HCEC 1CT (cell line): ENCODE measurements at places on chromosomes 2 and 18.

GRCh38 chr2:109128616-109129355 is at the start of gene SH3RF3:
SH3RF3 (plus strand) TSS chr2:109129205.
- peak; percentile 39 for DNase-seq

- no peak for DNase-seq
Observed at GRCh38 chr18:58194028-58194427, 150.0 kb downstream of the NEDD4L start.

DNA sequence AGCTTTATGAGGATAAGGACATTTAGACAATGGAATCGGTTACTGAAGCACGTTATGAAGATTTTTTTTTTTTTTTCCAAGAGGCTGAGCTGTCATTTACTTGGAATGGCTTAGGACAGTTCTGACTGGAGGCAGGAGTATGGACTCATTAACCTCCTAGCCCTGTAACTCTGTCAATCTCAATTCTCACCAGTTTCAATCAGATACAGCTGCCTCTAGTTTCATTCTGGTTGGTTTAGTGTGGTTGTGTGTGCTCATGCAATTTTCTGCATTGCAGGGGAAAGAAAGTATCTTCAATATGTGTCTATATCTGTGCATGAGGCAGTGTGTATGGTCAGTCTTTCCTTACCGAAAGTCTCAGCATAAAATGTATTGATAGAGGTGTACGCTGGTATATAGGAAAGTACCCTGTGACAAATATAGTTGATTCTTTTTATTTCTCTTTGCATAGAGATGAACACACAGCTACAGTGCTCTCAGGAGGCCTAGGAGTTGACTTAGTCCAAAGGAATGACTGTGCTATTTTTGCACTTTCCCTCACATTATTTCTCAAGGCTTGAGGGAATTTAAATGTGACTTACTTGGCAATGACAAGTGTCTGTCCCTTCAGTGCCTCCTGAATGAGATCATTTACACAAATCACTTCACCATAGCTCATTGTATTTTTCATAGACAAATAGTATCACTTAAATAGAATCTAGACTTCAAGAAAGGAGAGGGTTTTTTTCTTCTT is 50.5 kb upstream of the GRB14 start:
- no peak for DNase-seq

DNA sequence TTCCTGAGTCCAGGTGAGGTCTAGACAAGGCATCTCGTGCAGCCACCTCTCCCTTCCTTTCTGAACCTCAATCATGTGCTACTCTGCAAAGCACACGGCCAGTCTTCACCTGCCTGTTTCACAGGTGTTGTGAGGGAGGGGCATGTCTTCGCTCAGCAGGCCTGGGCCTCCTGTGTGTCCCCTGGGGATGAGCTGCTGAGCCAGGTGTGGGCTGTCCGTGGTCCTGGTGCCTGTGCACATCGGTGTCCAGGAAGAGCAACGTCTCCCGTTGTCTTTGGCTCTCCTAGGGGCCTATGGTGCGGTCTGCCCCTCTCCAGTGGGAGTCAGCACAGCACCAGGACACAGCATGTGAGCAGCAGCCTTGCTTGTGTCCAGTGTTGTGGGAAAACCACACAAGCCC is 16.7 kb downstream of the ARHGEF4 start:
- no peak for DNase-seq

DNA sequence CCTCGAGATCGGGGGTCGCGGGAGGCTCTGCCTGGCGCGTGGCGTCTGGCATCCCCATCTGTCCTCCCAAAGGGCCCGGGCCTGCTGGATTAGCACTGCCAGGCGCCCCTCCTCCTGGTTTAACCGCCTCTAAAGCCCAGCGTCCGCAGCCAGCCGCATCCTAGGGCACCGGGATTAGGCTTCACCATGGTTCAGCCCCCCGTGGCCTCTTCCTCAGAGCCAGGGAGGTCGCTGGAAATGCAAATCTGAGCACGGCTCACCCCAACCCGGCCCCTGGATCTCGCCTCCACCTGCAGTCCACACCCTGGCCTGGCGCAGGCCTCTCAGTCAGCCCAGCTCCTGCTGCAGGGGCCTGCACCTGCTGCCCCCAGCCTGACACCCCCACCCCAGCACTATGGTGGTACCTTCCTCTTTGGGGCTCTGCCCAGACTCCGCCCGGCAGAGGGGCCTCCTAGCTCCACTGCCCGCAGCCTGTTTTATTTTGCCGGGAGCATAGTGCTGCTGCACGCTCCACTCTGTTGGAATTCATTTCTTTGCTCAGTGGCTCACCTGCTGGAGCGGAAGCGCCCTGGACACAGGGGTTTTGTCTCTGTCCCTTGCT is 13.2 kb downstream of the PRELID3A start:
- no peak for DNase-seq

DNA sequence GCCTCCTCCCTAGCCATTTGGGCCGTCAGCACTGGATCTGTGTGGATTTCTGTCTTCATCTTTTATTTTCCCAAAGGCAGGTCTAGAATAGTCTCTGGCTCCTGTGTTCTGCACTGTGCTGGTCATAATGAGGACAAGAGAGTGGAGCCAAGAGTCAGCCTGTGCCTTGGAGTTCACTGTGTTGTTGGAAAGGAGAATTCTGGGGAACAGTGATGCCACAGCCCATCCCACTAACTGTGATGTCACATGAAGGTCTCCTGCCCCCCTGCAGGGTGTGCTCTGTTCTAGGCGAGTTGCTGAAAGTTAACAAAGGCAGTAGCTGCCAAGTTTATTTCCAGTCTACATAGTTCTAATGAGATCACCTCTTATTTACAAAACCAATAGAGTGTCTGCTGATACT is 248.5 kb downstream of the TPGS2 start:
- peak; percentile 59 for DNase-seq

DNA sequence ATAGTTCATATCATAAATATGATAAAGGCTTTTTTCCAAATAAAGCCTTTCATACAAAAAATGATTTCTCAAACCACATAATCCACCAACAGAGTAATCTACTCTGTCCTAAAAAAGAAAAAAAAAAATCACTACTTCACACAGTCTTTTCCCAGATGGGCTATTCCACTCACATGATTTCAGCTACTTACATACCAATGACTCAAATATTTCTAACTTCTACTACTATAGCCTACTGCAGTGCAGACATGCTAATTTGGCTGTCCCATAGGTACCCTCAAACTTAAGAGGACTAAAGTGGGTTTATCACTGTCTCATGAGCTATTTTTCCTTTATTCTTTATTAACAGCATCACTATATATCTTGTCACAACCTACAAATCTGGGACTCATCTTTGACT is 57.4 kb downstream of the SLC66A3 start:
- peak; percentile 12 for DNase-seq

- DNase-seq: no peak
Observed at GRCh38 chr2:151860613-151861146, 32.5 kb upstream of the ARL5A start.

DNA sequence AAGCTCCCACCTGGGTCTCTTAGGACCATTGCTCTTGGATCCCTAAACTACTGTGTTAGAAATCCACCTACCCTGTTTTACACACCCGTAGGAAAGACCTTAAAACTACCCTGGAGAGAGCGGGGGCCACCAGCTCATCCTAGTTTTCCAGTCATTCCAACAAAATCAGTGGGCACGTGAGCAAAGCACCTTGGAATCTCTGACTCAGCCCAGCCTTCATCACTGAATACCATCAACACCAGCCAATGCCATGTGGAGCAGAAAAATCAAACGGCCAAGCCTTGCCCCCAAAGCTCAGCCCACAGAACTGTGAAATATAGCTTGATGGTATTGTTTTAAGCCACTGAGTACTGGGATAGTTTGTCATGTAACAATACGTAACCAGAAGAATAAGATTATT is 449.7 kb upstream of the CHAC2 start:
- peak; percentile 39 for DNase-seq

GRCh38 chr2:44456946-44457345 is 95.2 kb downstream of the CAMKMT start:
- DNase-seq: peak; percentile 17

DNA sequence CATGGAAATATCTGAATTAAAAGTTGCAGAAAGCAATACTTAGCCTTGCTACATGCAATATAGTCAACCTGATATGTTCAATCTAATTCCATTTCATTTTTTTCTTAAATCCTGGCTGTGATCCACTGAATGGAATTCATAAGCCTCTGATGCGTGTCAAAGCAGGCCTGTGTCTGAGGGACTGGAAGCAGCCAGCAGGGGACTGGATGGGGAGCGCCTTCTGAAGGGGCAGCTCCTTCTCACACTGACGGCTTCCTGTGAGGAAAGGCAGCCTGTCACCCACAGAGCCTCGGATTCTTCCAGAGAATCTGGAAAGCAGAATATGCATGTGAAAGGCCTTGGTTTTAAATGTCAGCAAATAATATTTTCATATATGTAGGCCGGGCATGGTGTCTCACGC is 73.5 kb downstream of the KCNF1 start:
- no peak for DNase-seq

GRCh38 chr2:72000110-72000509 is 147.6 kb downstream of the CYP26B1 start:
- no peak for DNase-seq

GRCh38 chr18:22503803-22504202 is 86.1 kb upstream of the CTAGE1 start:
- DNase-seq: peak; percentile 86
